ENCODE measurements at places on chromosomes 6 and 20. TPM values are rescaled to one million over a fixed set of nuclear protein-coding genes. Genes with fewer than 3 reads are reported as not detected.

- H3K4me3 ChIP-seq: no peak overlapping the region
- H3K4me1 ChIP-seq: no peaks in the 10 kb centered on the region
- no peak for DNase-seq
- H3K27me3 ChIP-seq: peaks cover 12% of the 10 kb centered on the region
- no peak overlapping the region for H3K27ac ChIP-seq
- H3K36me3 ChIP-seq: no peaks in the 10 kb centered on the region
Observed at GRCh38 chr20:50982363-50982762, 23.7 kb downstream of the MOCS3 start.

TSBP1 gene
- polyA plus RNA-seq: not detected

DNA sequence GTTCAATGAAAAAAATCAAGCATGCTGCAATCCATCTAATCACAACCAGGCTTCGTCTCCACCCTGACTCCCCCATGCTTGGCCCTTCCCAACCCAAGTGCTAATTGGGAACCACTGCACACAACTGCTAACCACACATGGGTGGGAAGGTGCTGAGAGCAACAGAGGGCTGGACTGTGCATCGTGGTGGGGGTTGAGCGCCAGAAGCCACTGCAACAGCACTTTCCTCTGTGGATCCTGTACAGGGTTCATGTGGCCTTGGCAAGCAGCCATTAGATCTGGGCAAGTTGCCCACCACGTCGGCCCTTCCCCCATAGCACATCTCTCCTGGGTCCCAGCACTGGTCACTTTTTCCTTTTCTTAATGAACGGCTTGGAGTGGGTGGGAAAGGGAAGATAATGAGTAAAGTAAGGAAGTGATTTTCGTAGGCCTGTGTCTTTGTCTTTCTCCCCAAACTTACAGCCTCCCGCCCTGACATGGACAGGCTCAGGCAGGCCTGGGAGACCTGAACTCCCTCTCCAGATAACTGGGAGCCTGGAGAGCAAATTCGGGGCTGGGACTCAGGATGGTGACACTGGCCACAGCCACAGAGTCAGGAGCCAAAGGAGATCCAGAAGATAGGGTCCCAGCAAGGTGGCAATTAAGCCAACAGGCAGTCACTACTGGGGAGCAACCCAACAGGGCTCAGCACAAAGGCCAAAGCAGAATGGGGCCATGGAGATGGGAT is 34.4 kb upstream of the MRPS10 start:
- no peak for DNase-seq
- H3K27ac ChIP-seq: no peak overlapping the region
- H3K4me3 ChIP-seq: no peak overlapping the region
- peaks cover 5% of the 10 kb centered on the region for H3K4me1 ChIP-seq
- H3K27me3 ChIP-seq: no peaks in the 10 kb centered on the region

PROKR2 gene
- polyA plus RNA-seq: not detected

GRCh38 chr6:137247724-137248123 is 28.5 kb upstream of the IFNGR1 start:
- H3K27me3 ChIP-seq: no peaks in the 10 kb centered on the region
- no peak overlapping the region for H3K27ac ChIP-seq
- DNase-seq: no peak
- no peaks in the 10 kb centered on the region for H3K36me3 ChIP-seq

- no peak overlapping the region for H3K27ac ChIP-seq
- no peaks in the 10 kb centered on the region for H3K27me3 ChIP-seq
- no peaks in the 10 kb centered on the region for H3K36me3 ChIP-seq
- no peak for DNase-seq
Observed at GRCh38 chr6:89144354-89144906, 1.4 kb upstream of the PM20D2 start.

GRCh38 chr20:37970856-37971245 is 62.4 kb downstream of the TTI1 start:
- no peaks in the 10 kb centered on the region for H3K4me1 ChIP-seq
- no peaks in the 10 kb centered on the region for H3K36me3 ChIP-seq
- H3K27ac ChIP-seq: no peak overlapping the region
- no peak overlapping the region for H3K4me3 ChIP-seq
- no peaks in the 10 kb centered on the region for H3K27me3 ChIP-seq

GRCh38 chr20:38674765-38675133 is 49.5 kb upstream of the SLC32A1 start:
- no peak overlapping the region for H3K27ac ChIP-seq
- H3K4me1 ChIP-seq: peaks cover 10% of the 10 kb centered on the region
- H3K4me3 ChIP-seq: no peak overlapping the region

DNA sequence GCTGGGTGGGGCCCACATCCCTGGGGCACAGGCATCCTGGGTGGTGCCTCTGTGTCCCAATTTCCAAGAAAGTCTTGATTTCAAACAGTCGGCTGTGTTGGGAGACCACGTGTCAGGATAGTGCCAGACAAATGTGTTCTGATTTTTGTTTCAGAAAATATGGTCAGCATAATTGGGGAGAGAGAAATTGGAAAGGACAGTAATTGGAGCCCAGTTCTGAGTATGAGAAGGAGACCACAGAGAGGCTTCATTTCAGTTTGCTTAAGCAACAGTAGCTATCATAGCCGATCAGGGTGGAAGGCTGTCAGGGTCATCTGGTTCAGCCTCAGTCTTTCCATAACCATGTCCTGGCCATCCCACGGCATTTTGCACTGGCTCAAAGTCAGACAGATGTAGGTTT is 220.7 kb downstream of the CDC5L start:
- no peaks in the 10 kb centered on the region for H3K27me3 ChIP-seq
- H3K4me3 ChIP-seq: no peak overlapping the region
- no peak overlapping the region for H3K27ac ChIP-seq
- no peaks in the 10 kb centered on the region for H3K36me3 ChIP-seq
- no peaks in the 10 kb centered on the region for H3K4me1 ChIP-seq

ATP6V1G2 gene
- 2.5 TPM for polyA plus RNA-seq

- no peak overlapping the region for H3K27ac ChIP-seq
- H3K27me3 ChIP-seq: no peaks in the 10 kb centered on the region
- DNase-seq: no peak
- no peaks in the 10 kb centered on the region for H3K36me3 ChIP-seq
Observed at GRCh38 chr6:1988843-1989242, 256.6 kb downstream of the GMDS start.

GRCh38 chr6:63440057-63440456 is 120.3 kb upstream of the LGSN start:
- H3K4me1 ChIP-seq: no peaks in the 10 kb centered on the region
- H3K27ac ChIP-seq: no peak overlapping the region
- no peaks in the 10 kb centered on the region for H3K36me3 ChIP-seq
- no peak for DNase-seq
- no peak overlapping the region for H3K4me3 ChIP-seq
- H3K27me3 ChIP-seq: no peaks in the 10 kb centered on the region

CLPSL2 gene
- 0.09 TPM for polyA plus RNA-seq

DNA sequence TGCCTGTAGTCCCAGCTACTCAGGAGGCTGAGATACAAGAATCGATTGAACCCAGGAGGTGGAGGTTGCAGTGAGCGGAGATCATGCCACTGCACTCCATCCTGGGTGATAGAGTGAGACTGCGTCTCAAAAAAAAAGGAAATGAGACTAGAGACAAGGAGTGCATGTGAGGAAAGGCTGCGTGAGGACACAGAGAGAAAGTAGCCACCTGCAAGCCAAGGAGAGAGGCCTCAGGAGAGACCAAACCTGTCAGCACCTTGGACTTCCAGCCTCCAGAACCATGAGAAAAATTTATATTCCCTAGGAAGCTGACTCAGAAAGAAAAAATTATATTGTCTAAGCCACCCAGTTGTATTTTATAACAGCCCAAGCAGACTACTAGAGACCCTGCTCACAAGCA is 7.4 kb upstream of the BEND3 start:
- no peaks in the 10 kb centered on the region for H3K36me3 ChIP-seq
- H3K27me3 ChIP-seq: no peaks in the 10 kb centered on the region
- no peak overlapping the region for H3K27ac ChIP-seq
- DNase-seq: no peak
- H3K4me1 ChIP-seq: peaks cover 4% of the 10 kb centered on the region

DNA sequence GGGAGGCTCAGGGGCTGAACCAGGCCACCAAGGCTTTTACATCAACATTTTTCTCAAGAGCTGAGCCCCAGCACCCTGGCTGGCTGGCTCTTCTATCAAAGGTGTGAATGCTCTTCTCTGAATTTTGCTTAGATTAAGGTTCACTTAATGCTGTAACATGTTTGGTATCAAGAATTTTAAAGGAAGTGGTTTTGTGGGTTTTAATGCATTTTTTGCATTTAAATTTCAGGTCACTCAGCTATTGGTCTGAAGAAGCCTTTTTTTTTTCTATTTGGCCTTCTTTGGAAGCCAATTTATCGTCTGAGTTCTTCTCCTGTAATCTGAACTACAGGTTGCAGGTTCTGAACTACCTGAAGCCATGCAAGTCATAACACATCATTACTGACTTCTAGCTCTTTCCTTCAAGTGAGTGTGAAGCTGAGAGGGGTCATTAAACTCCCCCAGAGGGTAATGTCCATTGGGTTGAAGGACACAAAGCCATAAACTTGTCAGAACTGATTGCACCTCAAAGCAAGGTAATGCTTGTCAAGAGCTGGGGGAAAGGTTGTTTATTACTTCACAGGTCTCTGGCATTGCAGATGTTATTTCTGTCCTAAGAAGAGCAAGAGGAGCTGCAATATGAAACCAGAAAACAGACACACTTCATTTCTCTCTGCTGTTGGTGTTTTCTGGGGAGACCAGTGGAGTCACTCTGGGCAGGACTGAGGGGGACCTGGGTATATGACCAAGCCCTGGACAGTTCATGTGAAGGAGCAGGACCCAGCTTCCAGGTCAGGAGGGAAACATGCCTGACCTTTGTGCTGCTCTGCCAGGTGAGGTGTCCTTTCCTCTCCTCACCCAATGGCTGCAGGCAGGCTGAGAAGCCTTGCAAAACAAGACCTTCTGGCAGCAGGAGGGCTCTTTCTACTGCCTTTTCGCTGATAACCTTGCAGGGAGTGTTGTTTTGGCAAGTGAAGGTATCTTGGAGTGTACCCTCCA is 26.1 kb upstream of the NEDD9 start:
- peak overlapping the region; percentile 0 for H3K27ac ChIP-seq
- peaks cover 4% of the 10 kb centered on the region for H3K36me3 ChIP-seq
- H3K4me3 ChIP-seq: no peak overlapping the region
- H3K27me3 ChIP-seq: no peaks in the 10 kb centered on the region

- no peak for DNase-seq
- no peak overlapping the region for H3K4me3 ChIP-seq
- no peak overlapping the region for H3K27ac ChIP-seq
Observed at GRCh38 chr6:141510803-141511202, 621.9 kb upstream of the GJE1 start.

KCNK16 gene
- 0.07 TPM for polyA plus RNA-seq

- H3K27ac ChIP-seq: peak overlapping the region; percentile 78
- no peak for DNase-seq
- H3K36me3 ChIP-seq: no peaks in the 10 kb centered on the region
- peaks cover 12% of the 10 kb centered on the region for H3K4me1 ChIP-seq
Observed at GRCh38 chr20:46088409-46089166, 1.2 kb downstream of the NCOA5 start.
